ENCODE measurements at places on chromosomes 3 and 15. TPM values are rescaled to one million over a fixed set of nuclear protein-coding genes. Genes with fewer than 3 reads are reported as not detected.

SNTN gene
- total RNA-seq = not detected

UBR1 gene
- total RNA-seq = 29.8 TPM

GOLGA6B gene
- not detected for total RNA-seq

INSYN1 gene
- not detected for total RNA-seq

C2CD4B gene
- 0.21 TPM for total RNA-seq

TMCO5A gene
- not detected for total RNA-seq

C15orf62 gene
- total RNA-seq = 0.25 TPM
